ENCODE measurements at places on chromosomes 3 and 15.

DNA sequence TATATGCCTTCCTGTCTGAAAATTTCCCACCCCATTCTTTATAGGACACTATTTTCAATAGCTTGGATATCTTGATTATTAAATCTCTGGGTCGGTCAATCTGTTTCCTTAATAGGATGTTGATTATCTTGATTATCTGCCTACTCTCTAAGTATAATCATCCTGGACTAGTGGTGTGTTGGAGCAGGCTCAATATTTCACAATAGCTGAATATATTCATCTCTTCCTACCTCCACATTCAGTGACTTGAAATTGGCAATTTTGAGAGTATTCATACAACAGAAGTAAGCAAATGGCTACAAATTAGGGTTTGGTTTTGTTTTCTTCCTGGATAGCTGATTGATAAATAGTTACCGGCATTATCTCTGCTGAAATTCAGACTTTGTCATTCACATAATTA, 1162.6 kb downstream of the ROBO1 start:
- DNase-seq, result no peak

DNA sequence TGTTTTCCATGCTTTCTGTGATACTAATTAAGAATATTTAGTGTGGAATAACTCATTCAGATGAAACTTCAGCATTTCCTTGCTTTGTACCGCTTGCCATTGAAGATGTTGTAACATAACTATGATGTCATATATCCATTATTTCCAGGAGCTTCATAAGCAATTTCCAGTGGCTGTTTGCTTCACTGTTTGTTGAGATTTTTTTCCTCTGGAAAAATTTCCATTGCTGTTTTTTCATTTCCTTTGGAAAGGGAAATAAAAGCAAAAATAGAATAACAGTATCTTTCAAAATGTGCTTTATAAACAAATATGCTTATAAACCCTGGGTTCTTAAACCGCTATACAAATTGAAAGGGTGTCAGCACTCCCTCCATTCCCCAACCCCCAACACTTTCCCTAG, 319.6 kb upstream of the SEMA6D start:
- DNase-seq, result no peak

DNA sequence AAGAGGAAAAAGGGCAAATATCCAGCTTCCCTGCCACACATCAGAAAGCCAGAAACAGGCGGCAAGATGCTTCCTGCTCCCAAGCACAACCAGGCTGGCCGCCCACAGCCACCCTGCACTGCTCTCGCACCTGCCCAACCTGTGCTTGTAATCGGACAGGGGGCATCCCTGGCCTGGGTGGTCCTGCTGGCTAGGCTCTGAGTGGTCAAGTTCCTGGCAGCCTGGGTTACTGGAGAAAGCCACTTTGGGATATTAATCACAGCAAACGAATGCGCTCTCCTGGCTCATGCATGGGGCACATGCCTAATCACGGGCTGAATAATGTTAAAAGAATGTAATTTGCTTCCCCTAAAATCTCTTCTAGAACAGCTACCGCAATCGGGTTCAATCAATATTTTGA, 442.4 kb downstream of the MCTP2 start:
- DNase-seq, result no peak

DNA sequence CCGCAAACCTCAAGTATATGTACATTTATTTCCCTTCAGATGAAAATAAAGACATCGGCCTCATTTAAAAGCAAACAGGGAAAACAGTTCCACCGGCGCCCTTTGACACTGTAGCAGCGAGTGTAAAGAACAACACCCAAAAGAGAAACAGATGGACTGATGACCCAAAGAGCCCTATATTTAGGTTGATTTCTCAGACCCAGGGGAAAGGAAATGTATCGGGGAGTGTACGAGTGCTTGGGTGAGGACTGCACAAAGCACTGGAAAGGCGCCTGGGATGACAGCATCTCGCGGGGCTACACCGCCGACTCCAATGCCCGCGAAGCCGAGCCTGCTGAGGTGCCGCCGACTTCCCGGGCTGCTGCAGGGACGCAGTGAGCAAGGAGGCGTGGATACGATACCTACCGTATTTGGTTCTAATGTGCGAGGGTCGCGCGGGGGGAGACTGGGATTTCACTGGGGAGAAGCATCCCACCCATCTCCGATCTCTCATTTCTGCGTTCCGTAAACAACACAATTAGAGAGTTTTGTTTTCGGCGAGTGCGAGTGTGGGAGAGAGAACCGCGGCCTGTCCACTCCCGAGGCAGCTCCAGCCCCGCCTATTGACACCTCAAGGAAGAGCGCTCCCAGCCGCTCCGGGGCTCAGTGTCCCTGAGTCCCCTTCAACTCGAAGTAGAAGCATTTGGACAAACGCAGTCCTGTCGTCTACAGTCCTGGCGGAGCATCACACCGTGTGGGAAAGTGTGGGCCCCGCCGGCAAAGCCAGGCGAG, 2.0 kb downstream of the MECOM start:
- DNase-seq, result no peak

DNA sequence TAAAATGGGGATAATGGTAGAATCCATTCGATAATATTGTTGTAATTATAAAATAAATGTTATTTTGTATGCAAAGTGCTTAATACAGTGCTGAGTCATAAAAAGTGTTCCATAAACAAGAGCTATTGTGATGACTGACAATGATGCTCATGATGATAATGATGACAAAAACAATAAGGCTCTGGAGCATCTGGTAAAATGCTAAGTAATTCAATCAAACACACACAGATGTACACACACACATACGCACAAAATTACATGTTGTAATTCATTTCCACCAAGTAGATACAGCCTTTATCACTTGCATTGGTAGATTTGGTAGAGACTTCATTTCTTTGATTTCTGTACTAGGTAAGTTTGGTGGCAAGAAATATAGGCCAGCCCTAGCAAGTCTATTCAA, 163.8 kb downstream of the FHIT start:
- no peak for DNase-seq

DNA sequence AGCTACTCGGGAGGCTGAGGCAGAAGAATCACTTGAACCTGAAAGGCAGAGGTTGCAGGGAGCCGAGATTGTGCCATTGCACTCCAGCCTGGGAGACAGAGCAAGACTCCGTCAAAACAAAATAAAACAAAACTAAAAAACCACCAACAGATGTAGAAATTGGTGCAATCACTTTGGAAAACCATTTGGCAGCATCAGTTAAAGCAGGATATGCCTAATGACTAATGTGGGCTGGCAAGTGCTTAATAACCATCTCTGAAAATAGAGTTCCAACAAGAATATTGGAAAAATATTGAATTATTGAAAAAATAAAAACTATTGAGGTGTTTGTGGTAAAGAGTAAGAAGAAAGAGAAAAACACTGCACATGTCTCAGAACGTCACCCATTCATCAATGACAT, 16.1 kb upstream of the RTP3 start:
- no peak for DNase-seq

DNA sequence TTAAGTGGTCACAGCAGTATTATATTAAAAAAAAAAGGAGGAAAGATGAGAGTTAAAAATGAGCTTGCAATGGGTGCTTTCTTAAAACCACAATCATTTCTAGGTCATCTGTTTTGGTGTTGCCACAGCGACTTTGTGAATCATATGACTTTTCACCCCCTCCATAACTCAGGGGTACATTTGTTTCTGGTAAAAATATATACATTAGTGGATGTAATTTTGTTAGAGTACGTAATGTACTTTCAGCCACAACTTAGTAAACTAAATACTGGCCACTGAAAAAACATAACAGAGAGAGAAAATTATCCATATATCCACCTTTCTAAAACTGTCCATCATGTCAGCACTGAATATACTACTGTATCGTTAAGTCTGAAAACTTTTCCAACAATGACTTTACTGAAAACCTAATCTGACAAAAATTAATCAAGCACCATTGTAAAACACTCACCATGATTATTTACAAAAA, 3.4 kb downstream of the ANKRD28 start:
- peak; percentile 27 for DNase-seq

GRCh38 chr3:101735833-101736232, 11.4 kb downstream of the CEP97 start:
- DNase-seq, result no peak

GRCh38 chr15:33698126-33698525, 270.2 kb upstream of the CHRM5 start:
- DNase-seq, result no peak
